Activated gamma-delta T cell treated with anti-CD3 and anti-CD28 coated beads, Interleukin-2, amount 50 U/mL, for 16 hours (primary cell): ENCODE measurements at places on chromosomes 4 and X.
A peak's percentile ranks its signal among the peaks of the same experiment; 100 is the strongest.

DNA sequence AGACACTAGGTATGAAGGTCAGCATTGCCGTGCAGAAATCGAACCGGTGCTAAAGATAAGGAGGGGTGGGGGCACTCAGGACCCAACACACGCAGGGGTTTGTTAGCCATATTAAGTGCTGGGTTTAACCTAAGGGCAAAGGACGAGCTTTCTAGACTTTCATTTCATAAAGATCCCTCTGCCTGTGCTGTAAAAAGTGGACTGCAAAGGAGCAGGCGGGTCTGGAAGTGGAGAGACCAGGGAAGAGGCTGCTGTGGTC is 1.3 kb downstream of the CASP3 start:
- no peak for DNase-seq

DNA sequence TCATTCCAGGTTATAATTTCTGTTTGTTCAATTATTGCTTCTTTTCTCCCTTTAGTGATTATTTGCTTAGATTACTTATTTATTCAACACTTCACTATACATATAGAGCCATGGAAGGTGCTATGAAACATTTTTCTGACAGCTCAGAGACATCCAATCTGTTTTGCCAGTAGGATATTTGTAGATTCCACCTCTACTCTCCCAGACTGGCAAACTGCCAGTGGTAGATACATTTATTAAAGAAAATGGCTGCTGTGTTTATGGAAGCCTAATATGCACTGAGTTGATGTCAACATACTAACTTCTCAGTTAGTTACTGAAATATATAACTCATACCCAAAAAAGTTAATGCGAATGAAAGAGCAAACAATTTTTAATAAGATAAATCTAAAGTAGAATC is 348.6 kb downstream of the TRAM1L1 start:
- no peak for DNase-seq

DNA sequence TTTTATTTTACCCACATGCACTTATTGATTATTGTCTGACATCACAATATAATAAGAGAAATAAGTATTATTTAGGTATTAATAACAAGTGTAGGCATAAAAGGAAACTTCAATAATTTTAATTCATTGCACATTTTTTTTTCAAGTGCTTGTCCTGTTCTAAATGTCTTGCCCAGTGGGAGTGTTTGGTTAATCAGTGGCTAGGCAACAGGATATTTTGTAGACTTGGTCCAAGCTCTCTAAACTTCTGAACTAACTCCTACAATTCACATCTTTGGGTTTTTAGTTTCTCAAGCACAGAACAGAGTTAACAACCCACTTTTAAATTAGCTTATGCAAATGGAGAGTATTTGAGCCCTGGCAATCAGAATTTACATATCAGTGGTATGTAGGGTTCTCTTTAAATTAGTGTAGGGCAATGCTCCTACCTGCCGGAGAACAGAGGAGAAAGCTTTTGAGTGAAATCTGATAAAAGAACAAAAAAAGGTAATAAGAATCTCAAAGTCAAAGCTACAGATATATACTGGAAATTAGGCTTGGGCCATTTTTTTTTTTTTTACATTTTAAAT is 353.5 kb downstream of the ADGRL3 start:
- DNase-seq, result no peak

DNA sequence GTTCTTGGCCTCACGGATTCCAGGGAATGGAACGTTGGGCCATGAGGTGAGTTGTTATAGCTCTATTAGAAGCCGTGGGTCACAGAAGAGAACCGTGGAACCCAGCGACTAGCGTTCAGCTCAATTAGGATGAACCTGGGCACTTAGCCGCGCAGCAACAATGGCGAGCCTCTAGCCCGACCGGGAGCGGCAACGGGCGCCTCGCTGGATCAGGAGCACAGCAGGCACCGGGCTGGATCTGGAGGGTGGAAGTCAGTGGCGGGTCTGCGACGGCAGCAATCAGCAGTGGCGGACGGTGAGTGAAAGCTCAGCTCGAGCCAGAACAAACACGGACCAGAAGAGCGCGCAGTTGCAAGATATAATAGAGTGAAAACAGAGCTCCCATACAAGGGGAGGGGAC is 34.2 kb downstream of the AGA start:
- DNase-seq, result no peak

- DNase-seq, result no peak
Observed at GRCh38 chr4:4395849-4396627, 9.1 kb downstream of the NSG1 start.

DNA sequence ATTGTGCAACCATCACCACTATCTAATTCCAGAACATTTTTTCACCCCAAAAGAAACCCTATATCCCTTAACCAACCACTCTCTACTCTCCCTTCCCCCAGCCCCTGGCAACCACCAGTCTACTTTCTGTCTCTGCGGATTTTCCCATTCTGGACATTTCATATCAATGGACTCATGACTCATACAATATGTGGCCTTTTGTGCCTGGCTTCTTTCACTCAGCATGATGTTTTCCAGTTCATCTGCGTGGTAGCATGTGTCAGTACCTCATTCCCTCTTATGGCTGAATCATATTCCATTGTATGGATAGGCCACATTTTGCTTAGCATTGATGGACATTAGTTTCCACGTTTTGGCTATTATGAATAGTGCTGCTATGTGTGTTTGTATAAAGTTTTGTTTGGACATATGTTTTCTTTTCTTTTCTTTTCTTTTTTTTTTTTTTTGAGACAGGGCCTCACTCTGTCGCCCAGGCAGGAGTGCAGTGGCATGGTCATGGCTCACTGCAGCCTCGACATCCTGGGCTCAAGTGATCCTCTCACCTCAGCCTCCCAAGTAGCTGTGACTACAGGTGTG is 335.4 kb downstream of the BCOR start:
- DNase-seq, result no peak

DNA sequence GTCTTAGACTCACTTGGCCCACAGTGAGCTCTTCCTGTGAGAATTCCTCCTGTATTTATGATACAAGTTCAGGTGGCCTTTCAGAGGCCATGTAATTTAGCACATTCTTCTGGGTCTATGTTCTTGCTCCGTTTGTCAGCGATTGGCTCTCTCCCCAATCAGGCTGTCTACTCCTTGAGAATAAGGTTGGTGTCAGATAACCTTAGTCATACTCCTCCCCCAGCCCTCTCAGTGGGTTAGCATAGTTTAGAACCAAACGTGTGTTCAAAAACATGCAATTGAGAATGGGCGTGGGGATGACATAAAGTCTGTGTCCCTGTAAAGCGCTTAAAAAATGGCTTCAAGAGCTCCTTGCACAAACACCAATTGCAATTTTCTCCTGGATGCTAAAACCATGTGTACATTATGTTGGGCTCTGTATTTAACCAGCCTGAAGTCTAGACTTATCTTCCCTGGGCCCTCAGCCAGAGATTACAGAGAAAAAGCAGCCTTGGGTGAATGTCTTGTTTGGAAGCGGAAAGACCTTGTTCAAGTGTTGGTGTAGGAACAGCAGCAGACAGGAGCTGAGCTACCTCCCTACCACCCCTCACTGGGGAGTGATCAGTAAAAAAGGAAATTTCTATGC is 9.9 kb upstream of the CT47C1 start:
- no peak for DNase-seq

GRCh38 chr4:8308144-8308543 is 38.6 kb downstream of the HTRA3 start:
- no peak for DNase-seq

- DNase-seq, result no peak
Observed at GRCh38 chr4:40990899-40991265, 223.5 kb downstream of the APBB2 start.

DNA sequence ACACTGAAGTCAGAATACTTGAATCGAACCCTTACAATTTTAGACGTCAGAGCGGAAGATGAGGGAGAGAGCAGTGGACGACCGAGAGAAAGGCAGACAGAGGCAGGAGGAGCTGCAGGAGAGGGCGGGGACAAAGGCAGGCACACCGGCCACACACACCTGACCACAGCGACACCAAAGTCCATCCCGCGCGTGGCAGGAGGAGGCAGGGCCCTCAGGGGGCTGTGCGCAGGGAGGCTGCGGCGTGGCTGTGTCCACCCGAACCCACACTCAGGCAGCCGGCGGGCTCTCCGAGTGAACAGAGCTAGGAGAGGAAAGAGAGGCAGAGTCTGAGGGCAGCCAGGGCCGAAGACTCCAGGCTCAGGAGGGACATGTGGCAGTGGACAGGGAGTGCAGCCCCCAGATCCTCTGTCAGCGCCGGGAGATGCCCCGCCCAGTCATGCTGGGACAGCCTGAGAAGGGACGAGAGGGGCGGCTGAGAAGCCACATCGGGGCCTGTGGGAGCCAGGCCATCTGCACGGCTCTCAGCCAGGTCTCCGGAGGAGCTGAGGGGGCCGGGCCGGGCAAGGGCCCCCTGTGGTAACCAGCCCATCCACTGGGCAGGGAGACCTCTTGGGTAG is 20.1 kb downstream of the GAK start:
- no peak for DNase-seq

GRCh38 chr4:242121-242848 is 63.0 kb downstream of the ZNF732 start:
- peak; percentile 55 for DNase-seq
